ENCODE measurements at places on chromosomes 5 and 9.

DNA sequence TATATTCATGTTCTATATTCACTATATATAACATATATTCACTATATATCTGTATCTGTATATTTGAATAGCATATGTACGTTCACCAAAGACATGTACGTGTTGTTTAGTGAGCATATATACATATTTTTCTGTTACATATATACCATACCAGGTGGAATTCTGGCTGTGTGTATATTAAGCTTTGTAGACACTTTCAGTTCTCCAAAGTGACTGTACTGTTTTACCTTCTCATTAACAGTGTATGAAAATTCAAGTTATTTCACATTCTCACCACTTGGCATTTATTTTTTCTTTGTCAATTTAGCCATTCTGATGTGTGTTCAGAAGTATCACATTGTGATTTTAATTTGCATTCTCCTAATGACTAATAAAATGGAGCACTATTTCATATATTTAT, 52.2 kb downstream of the DROSHA start:
- DNase-seq: no peak

GRCh38 chr5:36944024-36944423, 67.5 kb downstream of the NIPBL start:
- no peak for DNase-seq

- no peak for DNase-seq
These were observed 97.9 kb upstream of the LPAR1 start for GRCh38 chr9:111136180-111136579.

- DNase-seq: no peak
These were observed 804 bp downstream of the MED10 start for GRCh38 chr5:6377582-6377904.

GRCh38 chr5:176389135-176390123, 878 bp downstream of the HIGD2A start:
- no peak for DNase-seq

DNA sequence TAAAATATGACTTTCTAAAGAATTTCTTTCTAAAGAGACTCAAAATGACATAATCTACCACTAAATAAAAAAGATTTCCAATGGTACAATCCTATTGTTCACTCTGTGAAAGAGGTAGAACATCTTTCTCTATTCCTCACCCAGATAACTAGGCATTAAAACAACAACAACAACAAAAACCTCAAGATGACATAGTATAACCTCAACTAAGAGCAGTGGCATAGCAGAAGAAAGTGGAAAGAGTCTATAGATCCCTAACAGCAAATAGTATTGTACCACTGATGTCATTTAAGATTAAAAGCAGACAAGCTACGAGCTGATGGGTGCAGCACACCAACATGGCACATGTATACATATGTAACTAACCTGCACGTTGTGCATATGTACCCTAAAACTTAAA, 29.9 kb downstream of the RAPGEF6 start:
- DNase-seq: no peak

- DNase-seq: no peak
These were observed 41.3 kb downstream of the JADE2 start for GRCh38 chr5:134566741-134567221.

DNA sequence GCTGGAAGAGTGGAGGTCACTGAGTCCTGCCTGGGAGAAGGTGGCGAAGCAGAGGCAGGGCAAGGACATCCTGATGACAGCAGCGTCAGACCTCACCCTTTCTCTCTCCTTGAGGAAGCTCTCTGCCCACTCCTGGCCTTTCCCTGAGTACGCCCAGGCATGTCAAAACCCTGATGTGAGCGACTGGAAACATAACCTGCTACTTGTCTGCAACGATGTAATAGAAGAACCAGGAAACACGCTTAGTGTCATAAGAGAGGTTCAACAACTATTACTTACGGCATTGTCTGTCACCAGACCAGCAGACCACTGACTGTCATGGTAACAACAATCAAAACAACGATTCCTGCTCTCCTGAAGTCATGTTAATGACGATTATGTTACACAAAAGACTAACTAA, 152.4 kb downstream of the ACTL7B start:
- no peak for DNase-seq

DNA sequence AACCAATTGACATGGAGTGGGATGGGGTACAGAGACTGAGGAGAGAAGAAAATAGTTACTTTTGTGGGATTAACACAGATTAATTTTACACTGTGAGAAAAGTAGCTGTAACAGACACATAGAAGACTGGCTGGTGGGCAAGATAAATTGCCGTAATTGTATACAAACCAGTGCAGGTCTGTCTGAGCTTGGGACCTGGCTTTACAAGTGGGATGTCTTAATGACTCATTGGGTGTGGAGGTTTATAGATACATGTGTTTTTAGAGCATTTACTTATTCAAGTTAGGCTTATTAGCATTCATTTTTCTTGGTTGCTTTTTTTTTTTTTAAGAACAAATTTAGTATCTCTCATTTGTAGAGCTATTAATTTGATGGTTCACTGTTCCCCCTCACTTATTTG, 37.5 kb downstream of the SLC44A1 start:
- DNase-seq: no peak

GRCh38 chr5:39284552-39284951, 65.2 kb upstream of the FYB1 start:
- DNase-seq: no peak

GRCh38 chr5:145689235-145689634, 145.9 kb downstream of the PRELID2 start:
- no peak for DNase-seq

DNA sequence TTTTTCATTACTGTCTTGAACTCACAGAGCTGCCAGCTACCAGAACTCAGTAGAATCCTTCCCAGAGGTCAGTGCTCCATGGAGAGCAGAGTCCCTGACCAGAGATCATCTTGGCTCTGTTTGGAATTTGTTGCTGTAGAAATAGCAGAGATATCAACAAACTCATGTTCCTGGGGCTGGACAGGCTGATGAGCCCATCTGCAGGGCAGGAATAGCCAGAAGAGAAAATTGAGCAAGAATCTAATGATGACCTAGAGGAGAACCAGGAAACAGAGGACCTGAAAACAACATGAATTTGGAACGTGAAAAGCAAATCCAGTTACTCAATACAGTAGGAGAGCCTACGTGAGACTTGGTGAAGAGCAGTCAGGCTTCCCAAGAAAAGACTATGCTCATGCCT, 437.8 kb downstream of the PLK2 start:
- DNase-seq: no peak

- no peak for DNase-seq
These were observed 55.1 kb downstream of the EHMT1 start for GRCh38 chr9:137673886-137674285.

GRCh38 chr9:99557816-99558215, 263.9 kb upstream of the NR4A3 start:
- no peak for DNase-seq

- no peak for DNase-seq
These were observed 174.4 kb downstream of the MARCHF11 start for GRCh38 chr5:16005225-16005624.

DNA sequence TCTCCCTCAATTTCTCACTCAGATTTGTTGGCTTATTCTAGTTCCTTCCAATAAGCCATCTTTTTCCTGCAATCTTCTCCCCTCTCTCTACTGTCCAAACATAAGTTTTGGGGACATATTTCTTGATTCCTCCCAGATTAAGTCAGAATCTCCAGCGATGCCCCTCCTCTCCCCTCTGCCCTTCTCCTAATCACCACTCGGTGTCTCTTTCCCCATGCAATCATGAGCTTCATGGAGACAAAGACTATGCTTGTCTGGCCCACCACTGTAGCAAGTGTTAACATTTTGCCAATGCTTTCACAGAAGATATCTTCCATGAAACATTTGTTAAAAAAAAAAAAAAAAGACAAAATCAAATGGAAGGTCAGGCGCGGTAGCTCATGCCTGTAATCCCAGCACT, 42.4 kb downstream of the PDE6A start:
- DNase-seq: no peak

DNA sequence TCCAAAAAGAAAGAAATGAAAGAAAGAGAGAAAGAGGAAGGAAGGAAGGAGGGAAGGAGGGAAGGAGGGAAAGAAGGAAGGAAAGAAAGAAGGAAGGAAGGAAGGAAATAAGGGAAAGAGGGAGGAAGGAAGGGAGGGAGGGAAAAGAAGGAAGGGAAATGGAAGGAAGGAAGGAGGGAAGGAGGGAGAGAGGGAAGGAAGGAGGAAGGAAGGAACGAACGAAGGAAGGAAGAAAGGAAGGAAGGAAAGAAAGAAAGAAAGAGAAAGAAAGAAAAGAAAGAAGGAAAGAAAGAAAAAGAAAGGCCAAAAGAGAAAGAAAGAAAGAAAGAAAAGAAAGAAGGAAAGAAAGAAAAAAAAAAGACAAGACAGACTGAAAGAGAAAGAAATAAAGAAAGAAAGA, 263.9 kb upstream of the ATP10B start:
- DNase-seq: no peak

- DNase-seq: no peak
These were observed 42.5 kb downstream of the STXBP1 start for GRCh38 chr9:127654619-127655018.

- DNase-seq: no peak
These were observed 152.4 kb downstream of the BRINP1 start for GRCh38 chr9:119216651-119217331.

DNA sequence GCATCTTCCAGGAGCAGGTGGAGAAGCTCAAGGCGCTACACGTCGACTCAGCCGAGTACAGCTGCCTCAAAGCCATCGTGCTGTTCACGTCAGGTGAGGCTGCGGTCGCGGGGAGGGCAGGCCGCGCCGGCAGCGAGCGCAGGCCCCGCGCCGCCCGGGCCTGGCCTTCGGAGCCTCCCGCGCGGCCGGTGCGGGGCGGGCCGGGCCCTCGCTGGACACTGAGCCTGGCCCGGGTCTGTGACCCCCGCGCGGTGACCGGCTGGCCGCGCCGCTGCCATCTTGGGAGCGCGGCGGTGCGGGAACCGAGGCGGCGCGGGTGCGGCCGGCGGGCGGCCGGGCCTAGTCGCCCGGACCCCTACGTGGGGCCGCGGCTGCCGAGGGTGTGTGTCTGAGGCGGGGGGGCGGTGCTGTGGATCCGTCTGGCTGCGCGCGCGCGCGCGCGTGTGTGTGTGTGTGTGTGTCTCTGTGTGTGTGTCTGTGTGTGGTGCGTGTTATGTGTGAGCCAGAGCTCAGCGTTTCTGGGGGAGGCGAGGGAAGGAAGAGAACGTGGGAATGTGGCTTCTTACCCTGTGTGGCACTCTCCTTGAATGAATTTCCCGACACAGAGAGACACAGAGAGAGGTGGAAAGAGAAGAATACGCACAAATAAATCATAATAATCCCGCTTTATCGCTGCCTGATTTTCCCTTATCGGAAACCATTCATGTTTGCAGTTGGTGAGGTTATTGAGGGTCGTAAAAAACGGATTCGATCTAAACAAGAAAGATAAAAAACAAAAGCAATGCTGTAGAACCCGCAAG, 5.5 kb downstream of the NR2F1 start:
- DNase-seq: no peak

- no peak for DNase-seq
These were observed 2.0 kb downstream of the S100Z start for GRCh38 chr5:76851728-76852369.

DNA sequence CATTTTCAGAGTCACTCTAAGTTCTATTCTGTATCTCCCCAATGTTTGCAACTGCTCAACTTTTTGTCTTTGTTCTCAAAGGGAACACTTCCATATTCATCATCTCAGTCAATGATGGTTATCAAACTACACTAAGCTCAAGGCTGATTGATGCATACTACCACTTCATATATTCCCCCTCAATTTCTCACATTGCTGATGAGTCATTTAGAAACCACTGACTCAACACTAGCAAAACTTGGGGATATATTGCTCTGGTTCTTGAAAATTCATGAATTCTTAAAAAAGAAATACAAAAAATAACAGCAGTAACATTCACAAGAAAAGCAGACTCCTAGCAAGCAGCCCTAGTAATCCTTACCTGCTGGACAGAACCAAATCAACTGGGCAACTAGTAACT, 52.2 kb downstream of the ABHD17B start:
- no peak for DNase-seq

GRCh38 chr9:122579874-122580273, 3.3 kb downstream of the OR1L8 start:
- no peak for DNase-seq

- no peak for DNase-seq
These were observed 266.5 kb upstream of the EFNA5 start for GRCh38 chr5:107937204-107937603.

- DNase-seq: no peak
These were observed 4.5 kb upstream of the CDC42SE2 start for GRCh38 chr5:131259326-131259725.

DNA sequence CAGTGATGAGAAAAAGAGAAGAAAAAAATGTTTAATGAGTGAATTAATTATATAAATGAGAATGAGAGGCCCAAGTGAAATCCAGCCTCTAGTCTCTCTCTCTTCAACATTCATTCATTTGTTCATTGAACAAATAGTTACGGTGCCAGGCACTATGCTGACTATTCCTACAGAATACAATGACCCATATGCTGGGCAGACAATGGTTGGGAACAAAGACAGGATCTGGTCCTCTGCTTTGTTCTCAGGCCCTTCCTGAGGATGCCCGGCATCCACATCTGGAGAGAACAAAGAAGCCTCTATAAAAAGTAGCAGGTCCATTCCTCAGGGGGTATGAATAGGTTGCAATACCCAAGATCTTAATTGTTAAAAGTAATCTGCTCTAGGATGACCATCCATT, 6.9 kb downstream of the ADAM19 start:
- DNase-seq: no peak

- DNase-seq: no peak
These were observed 276.5 kb downstream of the ARHGEF28 start for GRCh38 chr5:73902327-73903051.

- DNase-seq: no peak
These were observed 68.9 kb upstream of the PITX1 start for GRCh38 chr5:135102716-135103574.

DNA sequence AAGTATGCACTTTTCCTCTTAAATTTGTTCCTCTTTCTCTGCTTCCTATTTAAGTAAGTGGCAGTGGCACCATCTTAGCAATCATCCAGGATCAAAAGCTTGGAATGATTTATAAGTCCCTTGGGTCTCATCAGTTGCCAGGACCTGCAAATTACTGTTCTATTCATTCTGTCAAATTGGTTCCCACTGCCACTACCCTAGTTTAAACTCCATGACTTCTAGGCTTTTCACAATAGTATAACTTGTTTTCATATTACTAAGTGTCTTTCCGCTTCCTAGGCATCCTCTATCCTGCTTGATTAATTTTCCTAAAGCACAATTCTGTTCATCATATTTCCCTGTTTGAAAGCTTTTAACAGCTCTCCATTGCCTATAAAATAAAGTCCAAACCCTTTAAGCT, 363.9 kb upstream of the MEF2C start:
- no peak for DNase-seq

GRCh38 chr9:106535439-106535838, 327.5 kb upstream of the ZNF462 start:
- no peak for DNase-seq

DNA sequence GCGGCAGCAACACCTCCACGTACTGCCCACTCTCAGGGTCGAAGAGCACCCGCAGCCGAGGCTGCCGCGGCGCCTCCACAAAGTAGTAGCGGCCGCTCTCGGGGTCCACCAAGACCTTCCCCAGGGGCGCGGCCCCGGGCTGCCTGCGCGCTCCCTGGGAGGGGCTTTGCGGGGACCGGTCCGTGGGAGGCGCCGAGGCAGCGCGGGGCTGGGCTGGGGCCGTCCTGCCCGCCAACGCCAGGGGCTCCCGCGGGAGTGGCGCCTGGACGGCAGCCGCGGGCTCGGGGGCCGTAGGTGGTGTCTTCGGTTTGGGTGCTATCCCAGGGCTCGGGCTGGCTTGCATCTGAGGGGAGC, 2.6 kb upstream of the MZB1 start:
- DNase-seq: no peak

GRCh38 chr5:109962882-109963603, 273.3 kb downstream of the MAN2A1 start:
- no peak for DNase-seq

- DNase-seq: no peak
These were observed 30.4 kb downstream of the GPR21 start for GRCh38 chr9:123063896-123064295.
